Hematopoietic multipotent progenitor cell treated with erythropoietin and hydrocortisone succinate and interleukin-3 and kit ligand, for 6 days (in vitro differentiated cells): ENCODE measurements at places on chromosomes 2 and 18.

DNA sequence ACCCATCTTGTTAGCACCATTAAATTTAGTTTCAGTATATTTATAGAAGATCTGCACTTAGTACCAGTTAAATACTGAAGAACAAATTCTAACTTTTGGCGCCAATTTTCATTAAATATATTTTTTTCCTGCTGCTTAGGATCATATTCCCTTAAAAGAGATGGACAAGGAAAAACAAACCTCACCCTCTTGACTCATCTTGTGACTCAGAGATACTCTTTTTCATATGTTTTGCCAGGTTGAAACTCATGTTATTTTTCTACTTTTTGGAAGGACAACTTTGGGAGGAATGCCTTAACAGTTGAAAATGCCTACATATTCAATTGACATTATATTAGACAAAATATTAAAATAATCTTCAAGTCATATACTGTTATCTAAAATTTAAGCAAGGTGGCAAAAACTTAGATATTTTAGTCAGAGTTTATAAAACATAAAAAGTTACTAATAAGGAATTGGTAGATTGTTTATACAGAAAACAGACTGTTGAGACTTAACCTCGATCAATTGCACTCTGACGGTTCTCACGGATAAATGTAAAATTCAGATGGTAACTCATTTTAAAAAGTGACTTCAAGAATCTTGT lies 36.2 kb downstream of the PNO1 start:
- no peak for DNase-seq

- peak; percentile 42 for DNase-seq
These were observed 104.6 kb downstream of the CAPN13 start for GRCh38 chr2:30702694-30703093.

- no peak for DNase-seq
These were observed 93.9 kb downstream of the SPTBN1 start for GRCh38 chr2:54549917-54550518.

DNA sequence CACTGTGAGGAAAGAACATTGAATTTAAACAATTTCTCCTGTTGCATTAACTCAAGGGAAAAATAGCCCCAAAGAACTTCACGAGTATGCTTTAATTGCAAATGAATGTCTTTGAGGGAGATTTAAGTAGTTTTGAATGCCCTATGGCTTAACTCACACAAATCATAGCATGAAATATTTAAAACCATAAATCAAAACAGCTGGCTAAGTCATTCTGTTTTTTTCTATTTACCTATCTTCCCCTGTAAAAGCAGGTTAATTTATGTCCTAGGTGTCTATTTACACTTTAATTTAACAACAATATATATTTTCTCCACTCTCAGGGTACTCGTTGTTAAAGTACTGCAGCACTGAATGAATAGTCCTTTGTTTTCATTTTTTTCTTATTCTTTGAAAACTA lies 118.8 kb upstream of the PIEZO2 start:
- no peak for DNase-seq

DNA sequence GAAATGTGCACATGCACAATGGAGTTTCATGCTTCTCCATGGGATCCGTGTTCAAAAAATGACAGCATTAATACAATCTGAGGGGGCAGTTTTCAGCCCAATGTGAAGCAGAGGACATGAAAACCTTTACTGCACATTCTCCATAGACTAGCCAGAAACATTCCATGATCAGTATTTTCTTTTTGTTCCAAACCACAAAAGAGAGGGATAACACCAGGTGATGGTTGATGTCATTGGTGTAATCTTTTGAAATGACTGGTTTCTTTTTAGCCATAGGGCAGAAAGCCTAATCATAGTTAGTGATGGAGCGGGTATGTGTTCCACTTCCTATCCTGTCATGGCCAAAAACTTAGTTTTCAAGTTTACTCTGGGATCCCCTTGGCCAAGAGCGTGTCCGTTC lies 1.8 kb upstream of the KYNU start:
- no peak for DNase-seq

DNA sequence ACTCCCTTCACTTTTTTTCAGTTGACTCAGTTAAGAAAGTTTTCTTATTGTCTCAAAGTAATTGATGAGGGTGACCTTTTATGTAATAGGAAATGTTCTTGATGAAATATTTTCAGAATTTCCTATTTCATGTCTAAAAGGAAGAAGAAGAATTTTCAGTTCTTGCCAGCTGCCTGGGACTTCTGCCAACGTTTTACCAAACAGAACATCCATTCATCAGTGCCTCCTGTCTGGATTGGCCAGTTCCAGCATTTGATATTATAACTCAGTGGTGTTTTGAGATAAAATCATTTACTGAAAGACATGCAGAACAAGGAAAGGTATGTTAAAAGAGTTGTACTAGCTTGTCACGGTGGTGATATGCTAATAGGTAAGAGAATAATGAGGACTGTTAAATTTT lies 104.7 kb upstream of the MYO3B start:
- peak; percentile 15 for DNase-seq

GRCh38 chr2:109662889-109663288 lies 48.7 kb downstream of the SOWAHC start:
- DNase-seq = no peak

- DNase-seq = no peak
These were observed 102.9 kb downstream of the ZFP36L2 start for GRCh38 chr2:43123486-43123885.

GRCh38 chr2:161028581-161028980 lies 131.6 kb upstream of the TANK start:
- DNase-seq = no peak

DNA sequence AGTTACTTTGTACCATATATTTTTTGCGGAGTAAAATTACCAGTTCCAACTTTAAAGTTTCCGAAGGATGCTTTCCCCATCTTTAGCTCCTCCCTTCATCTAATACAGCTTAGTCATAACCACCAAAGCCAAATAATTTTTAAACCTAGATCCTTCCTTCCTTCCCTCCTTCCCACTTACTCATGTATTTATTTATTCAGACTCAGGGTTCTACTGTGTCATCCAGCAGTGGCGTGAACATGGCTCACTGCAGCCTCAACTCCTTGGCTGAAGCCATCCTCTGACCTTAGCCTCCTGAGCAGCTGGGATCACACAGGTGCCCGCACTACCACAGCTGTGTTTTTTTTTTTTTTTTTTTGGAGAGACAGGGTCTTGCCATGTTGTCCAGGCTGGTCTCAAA lies 4.4 kb downstream of the LPIN2 start:
- DNase-seq = no peak

DNA sequence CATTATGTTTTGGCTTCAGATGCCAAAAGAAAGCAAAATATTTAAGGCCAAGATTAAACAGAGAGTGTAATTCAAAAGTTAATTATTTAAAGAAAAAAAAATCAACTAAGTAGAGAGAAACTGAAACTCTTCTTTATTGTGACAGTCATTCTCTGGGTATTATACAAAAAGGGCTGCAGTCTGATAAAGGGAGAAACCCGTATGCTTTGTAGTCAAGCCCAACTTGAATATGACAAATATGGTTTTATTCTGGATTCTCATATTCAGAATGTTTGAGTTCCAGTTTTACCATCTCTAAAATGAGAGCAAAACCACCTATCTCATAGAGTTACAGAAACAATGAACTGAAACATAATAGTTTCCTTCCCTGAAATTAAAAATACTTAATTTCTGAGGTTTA lies 8.2 kb downstream of the CDH2 start:
- no peak for DNase-seq

DNA sequence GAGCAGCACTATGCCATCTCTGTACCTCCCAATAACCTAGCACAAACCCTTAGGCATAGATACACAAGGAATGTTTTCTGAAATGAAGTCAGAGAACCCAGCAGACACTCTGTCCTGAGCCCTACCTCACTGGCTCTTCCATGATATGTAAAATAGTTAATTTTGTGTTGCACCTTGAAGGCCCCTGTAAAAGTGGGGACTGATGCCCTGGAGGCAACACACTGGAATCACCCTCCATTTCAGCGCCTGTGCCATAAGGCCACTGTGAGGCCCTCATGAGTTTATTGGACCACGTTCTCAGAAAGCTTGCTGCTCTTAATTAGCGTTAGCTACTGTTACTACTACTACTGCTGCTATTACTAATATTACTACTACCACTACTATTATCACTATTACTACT lies 670.1 kb upstream of the SOX11 start:
- peak; percentile 1 for DNase-seq

DNA sequence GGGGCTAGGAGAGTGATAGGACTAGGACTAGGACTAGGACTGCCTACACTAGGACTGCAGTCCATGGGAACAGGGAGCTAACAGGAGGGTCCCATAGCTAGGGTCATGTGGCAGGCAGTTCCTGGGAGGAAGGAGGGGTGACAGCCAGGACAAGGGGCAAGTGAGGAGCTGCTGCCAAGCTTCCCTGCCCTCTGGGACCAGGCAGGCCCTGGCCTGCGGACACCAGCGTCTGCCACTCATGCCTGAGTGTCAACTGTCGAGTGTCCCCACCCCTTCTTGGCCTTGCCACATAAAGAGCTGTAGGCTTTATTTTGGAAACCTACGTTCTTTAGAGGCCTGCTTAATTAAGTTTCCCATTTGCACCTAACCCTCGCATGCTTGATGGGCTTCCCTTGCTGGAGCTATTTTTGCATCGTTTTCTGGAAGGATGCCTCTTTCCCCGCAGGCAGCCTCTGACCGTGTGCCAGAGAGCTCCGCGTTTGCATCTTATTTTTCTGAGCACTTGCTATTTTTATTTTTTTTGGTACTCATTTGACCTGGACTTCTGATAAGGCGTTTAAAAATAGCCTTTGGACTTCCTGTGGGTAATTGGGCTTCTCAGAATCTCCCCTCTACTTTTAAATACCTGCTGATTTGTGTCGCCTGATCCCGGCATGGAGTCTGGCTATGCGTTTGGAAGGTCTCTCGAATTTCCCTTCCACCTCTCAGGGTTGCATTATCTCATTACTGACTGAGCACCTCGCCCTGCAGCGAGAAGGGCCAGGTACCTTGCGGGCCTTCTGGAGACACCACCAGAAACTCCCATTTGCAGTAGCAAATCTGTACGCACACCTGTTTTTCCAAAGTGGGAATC lies 66.4 kb downstream of the SH3RF3 start:
- DNase-seq = no peak

DNA sequence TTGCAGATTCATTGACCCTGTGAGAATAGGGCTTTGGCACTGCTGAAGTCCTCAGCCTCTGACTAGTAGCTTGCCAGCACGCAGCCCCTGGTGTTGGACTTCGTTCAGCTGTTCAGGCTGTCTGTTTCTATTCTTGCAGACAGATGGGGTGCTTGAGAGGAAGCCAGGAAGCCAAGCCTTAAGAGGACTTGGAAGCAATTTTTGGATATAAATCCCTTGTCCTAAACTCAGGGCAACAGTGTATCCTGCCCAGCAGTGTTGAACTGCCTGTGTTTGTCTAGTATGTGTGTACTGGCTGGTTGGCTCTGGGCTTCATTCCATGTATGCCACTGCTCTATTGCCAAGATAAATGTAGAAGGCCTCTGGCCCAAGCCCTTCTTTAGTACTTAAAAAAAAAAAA lies 108.6 kb downstream of the COMMD1 start:
- peak; percentile 35 for DNase-seq

GRCh38 chr2:151668737-151669136 lies 65.5 kb downstream of the NEB start:
- no peak for DNase-seq

DNA sequence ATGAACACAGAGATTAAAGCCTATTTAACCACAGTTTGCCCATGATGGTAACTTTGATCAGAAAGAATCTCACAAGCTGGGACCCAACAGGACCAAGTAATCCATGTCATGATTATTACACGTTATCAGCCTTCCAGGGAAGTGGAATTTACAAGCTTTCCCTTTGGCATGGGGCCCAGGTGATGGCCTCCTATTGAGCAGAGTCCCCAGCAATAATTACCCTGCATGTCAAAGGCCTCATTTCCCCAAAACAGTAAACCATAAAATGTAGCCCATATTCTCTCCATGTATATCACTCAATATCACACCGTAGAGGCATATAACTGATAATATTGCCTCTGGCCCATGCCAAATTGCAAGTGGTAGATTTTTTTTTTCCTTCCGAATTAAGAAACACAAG lies 38.9 kb downstream of the PRKRA start:
- DNase-seq = no peak

- no peak for DNase-seq
These were observed 420.3 kb upstream of the POU3F3 start for GRCh38 chr2:104433657-104434056.

DNA sequence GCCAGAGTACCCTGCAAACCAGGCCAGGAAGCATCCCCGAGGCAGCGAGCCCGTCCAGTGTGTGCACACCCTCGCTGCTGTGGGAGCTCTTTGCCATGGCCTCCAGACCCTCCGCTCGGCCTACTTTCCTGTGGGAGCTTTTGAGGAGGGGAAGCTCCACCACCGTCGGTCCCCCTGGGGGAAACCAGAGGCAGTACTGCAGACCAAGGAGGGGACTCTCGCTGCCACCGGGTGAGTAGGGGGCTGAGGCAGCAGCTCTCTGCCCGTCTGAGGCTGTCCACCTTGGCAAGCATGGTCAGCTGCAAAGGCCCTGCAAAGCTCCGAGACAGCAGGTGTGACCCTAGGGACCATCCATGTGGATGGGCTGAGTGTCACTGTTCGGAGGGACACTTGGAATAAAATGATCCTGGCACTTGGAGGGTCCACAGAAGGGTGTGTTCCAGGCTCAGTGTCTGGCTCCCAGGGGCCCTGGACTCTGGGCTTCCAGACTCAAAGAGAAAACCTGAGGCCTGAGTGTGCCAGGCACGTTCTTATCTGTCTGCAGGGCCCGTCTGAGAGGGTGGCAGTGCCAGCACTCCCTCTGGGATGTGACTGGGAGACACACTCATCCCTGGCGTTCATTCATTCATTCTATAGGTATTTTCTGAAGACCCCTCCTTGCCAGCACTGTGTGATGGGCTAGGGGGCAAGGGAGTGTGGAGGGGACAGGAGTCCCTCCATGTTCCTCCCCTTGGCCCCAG lies 282.8 kb upstream of the HS6ST1 start:
- DNase-seq = no peak

DNA sequence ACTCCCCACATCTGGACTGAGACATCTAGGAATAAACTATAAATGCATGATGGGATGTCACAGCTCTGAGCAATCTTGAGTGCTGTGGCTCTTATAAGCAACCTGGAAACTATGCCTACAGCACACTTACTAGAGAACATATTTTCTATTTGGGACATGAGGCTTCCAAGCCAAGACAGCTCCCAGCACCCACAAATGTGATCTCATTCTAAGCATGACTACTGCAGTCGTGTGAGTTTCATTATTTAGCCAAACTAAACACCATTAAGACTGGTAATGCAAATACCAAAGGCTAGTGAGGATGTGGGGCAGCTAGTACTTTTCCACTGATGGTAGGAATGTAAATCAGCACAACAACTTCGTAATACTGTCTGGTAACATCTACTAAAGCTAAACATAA lies 72.5 kb downstream of the RTTN start:
- DNase-seq = no peak

DNA sequence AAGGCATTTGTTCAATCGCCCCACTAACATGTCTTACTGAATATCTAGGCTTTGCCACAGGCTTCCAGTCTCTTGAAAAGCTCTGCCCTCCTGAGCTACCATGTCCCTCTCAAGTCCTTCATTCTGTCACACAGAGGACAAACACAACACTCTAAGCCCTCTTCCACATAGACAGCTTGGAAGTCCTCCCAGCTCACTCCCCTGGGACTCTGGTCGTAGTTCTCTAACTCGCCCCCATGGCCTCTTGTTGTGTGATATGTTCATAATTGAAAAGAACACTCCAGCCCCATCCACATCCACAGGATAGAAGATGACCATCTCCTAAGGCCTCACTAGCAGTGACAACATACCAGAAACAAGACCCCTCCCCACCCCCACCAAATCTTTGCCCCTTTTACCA lies 37.9 kb downstream of the BUB1 start:
- no peak for DNase-seq

GRCh38 chr2:236505041-236505440 lies 64.6 kb upstream of the ACKR3 start:
- DNase-seq = no peak
